ENCODE measurements at places on chromosomes 5 and 9.

DNA sequence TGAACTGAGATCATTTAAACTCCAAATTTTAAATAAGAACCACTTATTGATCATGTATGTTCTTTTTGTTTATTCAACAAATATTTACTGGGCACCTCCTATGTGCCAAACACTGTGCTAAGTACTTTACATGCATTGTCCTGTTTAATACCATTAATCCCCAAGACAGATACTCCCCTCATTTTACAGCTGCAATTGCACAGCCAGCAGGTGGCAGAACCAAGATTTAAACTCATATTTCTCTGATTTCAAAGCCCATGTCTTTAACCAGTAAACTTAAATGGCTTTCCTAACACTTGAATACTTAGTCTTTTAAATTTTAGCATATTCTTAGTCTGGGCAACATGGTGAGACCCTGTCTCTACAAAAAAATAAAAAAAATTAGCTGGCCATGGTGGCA is 43.4 kb upstream of the KIAA1958 start:
- DNase-seq = peak; percentile 10

DNA sequence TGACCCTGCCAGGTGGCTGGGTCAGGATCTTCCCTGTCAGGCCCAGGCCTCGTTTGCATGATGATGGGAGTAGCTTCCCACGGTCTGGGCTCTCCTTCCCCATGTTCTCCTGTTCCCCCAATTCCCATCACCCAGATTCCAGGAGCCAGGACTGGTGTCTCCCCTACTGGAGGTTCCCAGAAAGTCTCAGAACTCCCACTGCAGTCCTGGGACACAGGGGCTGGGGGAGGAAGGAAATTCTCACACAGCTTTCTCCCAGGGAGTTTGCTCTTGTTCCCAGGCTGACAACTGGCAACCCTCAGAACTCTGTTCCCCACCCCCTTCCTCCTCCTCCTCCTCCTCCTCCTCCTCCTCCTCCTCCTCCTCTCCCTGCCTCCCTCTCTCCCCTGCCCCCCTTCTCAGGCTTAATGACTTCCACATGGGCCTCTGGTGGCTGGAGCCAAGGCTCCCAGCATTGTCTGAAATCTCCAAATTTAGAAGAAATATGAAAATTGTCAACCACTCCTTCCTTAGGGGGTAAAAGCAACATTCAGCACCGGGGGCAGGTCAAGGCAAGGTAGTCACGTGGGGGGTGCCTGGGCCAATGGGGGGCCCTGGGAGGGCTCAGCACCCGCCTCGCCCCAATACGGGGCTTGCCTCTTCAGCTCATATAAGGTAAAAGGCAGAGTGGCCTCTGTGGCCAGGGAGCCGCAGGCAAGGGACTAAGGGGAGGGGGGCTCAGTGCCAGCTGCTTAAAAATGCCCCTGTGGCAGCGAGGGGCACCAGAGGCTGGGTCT is 27.3 kb upstream of the IL17B start:
- no peak for DNase-seq

DNA sequence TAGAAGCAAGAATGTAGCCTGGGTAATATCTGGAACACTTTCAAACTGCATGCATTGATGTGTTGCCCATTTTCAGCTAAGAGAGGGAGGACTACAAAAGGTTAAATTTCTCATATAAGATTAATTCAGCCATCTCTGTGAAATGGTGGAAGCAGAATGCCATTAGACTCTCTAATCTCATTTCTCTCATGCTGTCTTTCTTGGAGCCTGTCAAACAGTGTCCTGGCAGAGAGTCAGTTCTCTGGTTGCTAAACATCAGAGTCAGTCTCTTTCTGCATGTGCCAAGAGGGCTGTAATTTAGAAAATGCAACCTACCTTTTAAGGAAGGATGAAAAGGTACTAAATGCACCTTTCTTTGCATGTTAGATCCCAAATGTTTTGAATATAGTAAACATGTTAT is 910 bp upstream of the GARNL3 start:
- DNase-seq = no peak

GRCh38 chr5:107570805-107571531 is 99.8 kb downstream of the EFNA5 start:
- DNase-seq = peak; percentile 13

- no peak for DNase-seq
These were observed 463.2 kb upstream of the PIK3R1 start for GRCh38 chr5:67752357-67752708.

- no peak for DNase-seq
These were observed 161.4 kb downstream of the CHSY3 start for GRCh38 chr5:130065617-130066016.

DNA sequence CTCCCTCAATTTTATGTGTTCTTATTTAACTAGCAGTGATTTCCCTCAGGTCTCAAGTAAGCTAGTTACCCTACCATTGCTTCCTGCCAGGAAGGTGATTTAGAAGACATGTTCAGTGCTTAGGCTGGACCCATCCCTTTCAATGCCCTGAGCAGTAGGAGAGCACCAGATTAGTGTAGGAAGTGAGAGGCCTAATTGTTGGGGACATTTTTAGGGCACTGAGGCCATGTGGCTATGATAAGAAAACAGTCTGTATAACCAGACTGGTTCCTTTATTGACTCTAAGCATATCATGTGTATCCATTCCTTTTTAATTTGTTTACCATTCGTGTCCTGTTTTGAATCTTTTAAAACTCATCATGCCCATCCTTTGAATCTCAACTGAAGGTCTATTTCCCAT is 312.3 kb upstream of the PRR16 start:
- no peak for DNase-seq

- no peak for DNase-seq
These were observed 11.8 kb downstream of the QRFP start for GRCh38 chr9:130884542-130885483.

- DNase-seq = no peak
These were observed 7.9 kb upstream of the NINJ1 start for GRCh38 chr9:93141771-93142483.

DNA sequence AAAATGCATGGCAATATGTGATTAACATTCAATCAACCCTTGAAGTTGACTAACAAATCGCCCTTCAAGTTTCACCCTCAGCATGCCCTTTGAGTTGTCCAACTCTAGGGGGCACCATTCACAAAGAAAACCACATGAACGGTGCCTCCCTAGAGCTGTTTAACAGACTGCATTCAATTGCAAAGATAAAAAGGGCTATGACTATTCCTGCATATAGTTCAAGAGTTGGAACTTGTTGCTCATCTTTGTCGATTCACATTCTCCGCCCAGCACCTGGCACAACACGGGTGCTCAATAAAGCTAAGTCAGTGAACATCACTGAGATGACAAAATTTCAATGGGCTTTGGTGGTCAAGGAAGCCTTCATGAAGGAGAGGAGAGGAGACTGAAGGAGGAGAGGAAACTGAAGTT is 69.6 kb upstream of the SLC30A5 start:
- no peak for DNase-seq

GRCh38 chr5:116076496-116076895 is 8.3 kb upstream of the COMMD10 start:
- DNase-seq = no peak

DNA sequence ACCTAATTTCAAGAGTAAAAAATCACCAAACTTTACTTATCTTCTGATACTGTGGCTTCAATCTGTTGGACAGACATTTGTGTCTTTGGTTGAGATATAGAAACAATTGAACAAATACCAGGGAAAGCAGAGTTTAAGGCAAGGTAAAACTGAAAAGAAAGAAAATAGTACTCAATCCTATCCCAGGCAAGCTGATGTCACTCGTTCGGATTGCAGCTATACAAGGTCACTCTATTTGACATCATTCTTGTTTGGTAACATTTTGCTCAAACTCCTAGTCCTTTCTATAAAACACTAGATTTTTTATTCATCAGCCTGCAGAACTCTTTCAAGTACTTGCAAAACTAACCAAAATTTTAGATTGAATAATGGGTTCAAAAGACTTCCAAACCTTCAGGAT is 91.9 kb upstream of the ANKRD55 start:
- DNase-seq = no peak

DNA sequence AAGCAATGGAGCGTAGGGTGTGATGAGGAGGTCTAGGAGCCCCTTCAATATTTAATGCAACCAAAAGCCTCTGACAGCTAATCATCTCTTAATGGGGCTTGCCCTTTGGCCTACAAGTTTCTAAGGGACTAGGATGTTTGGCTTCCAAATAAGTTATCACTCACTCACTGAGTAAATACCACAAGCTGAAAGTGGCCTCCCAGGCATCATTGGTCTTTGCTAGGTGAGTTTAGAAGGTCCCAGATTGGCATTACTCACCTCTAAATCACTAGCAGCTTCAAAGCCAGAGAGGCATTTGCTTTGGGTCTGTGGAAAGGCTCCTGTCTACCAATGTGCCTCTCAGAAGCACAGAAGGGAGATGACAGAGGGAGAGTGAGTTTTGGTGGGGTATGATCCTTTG is 344.2 kb downstream of the NTRK2 start:
- no peak for DNase-seq

DNA sequence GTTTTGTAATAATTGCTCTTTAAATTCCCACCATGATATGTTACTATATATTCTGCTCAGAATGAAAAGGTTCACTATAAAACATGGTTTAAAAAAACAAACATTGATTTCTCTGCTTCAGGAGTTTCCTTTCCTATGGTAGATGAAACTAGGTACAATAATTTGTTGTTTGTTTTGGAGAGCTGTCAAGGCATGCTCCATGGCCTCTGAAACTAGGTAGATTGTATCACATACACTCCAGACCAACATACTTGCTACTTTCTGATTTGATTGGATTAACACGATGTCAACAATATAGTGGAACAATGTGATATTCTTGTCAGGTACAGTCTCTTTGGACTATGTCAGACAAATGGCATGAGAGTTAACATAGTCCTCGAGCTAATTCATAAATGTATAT is 452.7 kb upstream of the CDH9 start:
- DNase-seq = no peak

GRCh38 chr9:908536-909205 is 67.2 kb downstream of the DMRT1 start:
- DNase-seq = no peak

DNA sequence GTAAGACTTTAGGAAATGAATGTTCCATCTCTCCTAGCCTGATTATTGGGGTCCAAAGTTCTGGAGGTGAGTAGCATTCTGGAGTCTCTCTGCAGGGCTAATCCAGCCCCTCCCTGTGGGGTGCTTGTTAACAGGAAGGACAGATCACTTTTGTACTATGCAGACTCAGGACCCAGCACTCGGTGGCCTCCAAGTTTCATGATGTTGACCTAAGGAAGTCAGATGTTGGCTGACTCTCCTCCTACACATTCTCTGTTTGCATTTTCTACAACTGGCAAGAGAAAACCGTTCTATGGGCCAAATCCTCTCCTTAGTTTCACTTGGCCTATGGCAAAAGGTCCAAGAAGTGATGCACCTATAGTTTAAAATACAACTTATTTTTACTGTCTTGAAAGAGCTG is 5.5 kb upstream of the PDE8B start:
- no peak for DNase-seq

DNA sequence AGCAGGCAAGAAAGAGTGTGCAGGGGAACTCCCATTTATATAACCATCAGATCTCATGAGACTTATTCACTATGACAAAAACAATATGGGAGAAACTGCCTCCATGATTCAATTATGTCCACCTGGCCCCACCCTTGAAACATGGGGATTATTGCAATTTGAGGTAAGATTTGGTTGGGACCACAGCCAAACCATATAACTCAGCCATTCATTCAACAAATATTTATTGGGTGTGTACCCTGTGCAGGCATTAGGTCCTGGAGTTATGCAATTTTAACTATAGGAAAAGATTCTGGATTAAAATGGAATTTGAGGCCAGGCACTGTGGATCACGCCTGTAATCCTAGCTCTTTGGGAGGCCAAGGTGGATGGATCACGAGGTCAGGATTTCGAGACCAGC is 124.2 kb upstream of the GAS1 start:
- DNase-seq = no peak

DNA sequence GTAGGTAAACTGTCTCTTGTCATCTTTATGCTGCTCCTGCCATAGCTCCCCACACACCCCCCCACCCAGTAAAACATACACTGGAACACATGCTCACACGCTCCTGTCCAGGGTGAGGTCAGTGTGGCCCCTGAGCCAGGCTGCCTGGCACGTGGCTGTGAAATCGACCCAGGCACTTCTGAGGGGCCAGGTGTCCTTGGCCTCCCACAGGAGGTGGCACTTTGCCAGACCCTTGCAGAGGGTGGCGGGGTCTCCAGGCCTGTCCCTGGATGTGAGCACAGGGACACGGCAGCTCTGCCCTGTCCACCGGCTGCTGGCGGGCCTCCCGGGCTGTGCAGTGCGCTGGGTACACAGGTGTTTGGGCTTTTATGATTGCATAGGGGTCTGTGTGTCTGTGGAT is 10.0 kb upstream of the CRB2 start:
- no peak for DNase-seq

DNA sequence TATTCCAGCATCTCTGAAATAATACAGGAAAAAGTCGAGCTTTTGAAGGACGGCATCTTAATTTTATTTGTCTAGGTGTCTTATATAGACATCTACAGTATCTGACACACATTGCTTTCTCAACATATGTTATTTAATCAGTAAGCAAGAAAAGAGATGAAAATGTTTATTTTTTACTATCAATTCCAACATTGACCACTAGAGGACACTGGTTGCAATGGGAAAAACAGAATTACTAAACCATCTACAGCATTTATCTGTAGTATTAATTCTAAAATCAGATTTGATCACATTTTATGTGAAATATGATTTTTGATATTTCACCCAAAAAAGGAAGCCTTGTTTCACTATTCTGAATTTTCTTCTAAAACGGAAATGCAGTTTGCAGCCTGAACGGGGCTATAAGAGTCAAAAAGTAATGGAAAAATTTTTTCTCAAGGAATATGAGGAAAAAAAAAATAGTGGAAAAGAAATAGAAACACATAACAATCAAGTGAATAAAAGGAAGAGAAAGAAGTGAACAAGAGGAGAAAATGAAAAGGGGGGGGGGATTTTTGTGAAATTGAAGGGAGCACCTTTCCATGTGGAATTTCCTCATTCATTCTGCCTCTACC is 98.6 kb downstream of the OSTF1 start:
- DNase-seq = no peak

- DNase-seq = no peak
These were observed 251.4 kb upstream of the GAS1 start for GRCh38 chr9:87198716-87199115.

DNA sequence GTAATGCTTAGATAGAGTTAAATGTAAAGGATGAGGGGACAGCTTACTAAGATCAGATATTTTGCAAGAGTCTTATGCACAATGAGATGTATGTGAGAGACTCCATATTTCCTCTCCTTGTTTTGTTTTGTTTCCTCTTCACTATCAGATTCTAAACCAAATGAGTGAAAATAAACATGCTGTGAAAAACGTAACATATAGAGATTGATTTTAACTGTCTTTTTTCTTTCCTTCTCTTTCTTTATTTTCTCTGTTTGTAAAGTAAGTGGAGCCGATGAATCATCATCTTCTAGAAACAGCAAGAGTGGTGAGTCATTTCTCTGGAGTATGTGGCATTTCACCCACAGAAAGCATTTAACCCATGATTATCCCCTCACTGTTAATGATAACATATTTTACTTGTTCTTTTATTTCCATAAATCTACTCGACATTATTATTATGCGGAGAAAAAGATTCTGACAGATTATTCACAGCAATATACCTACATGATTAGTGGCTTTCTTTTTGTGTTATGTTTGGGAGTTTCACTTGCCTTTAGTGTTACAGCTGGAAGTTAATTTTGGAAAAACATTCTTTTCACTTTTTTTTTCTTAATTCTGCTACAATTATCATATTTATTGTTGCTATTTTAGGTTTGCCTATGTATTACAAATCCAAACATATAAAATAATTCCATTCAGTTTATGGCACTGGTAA is 2.1 kb upstream of the ANXA1 start:
- no peak for DNase-seq
